ENCODE measurements at places on chromosomes 13 and 19.

GRCh38 chr19:15263361-15263985, 31.2 kb upstream of the EPHX3 start:
- DNase-seq: no peak
- peaks cover 37% of the 10 kb centered on the region for H3K4me1 ChIP-seq
- peaks cover 60% of the 10 kb centered on the region for H3K36me3 ChIP-seq
- no peaks in the 10 kb centered on the region for H3K27me3 ChIP-seq

GRCh38 chr13:113665597-113666328, 1.3 kb upstream of the GRK1 start:
- no peak overlapping the region for H3K27ac ChIP-seq
- H3K4me1 ChIP-seq: no peaks in the 10 kb centered on the region
- H3K36me3 ChIP-seq: no peaks in the 10 kb centered on the region
- DNase-seq: peak; percentile 52

DNA sequence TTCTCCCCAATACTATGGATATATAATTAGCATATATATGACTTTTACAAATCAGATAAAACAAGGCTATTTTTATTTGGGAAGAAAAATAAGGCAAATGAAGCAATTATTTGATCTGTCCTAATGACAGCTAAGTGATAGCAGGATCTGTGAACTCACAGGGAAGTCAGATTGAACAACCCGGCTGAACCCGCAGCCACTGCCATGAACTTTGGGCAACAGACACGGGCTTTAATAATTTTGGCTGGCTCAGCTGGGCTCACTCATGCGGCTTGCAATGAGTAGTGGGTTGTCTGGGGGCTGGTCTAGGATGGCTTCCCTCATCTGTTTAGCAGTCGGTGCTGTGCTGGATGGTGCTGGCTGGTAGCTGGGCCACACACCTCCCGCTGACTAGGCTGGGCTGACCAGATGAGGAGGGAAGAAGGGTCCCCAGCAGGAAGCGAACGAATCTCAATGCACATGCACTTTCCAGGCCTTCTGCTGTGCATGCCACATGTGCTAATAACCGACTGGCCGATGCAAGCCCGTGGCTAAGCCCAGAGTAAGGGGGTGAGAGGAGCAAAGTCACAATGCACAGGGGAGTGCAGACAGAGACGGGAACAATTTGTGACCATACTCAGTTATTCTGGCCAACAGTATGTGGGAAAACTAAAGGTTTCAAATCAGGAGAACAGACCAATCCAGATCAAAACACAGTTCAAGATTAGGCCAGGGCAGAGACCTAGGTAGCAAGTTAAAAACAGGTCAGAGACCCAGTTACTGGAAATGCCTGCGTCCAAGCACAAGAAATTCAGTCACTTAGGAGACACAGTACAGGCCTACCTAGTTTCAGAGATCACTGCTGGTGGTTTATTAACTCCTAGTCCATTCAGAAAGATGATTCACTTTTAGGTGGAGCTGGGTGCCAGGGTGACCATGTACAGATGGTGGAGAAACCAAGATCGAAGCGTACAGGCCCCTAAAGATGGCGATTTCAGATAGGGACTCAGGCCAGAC, 22.3 kb downstream of the CRYL1 start:
- no peak overlapping the region for H3K4me3 ChIP-seq
- peaks cover 6% of the 10 kb centered on the region for H3K36me3 ChIP-seq
- no peak for DNase-seq
- H3K27me3 ChIP-seq: no peaks in the 10 kb centered on the region
- no peaks in the 10 kb centered on the region for H3K4me1 ChIP-seq

- H3K27me3 ChIP-seq: no peaks in the 10 kb centered on the region
- no peak overlapping the region for H3K4me3 ChIP-seq
- no peak for DNase-seq
- peaks cover 5% of the 10 kb centered on the region for H3K4me1 ChIP-seq
- no peaks in the 10 kb centered on the region for H3K36me3 ChIP-seq
- no peak overlapping the region for H3K27ac ChIP-seq
Observed at GRCh38 chr19:13859361-13859880, 17.5 kb upstream of the NANOS3 start.

- no peaks in the 10 kb centered on the region for H3K4me1 ChIP-seq
- no peak overlapping the region for H3K27ac ChIP-seq
- H3K4me3 ChIP-seq: no peak overlapping the region
- no peaks in the 10 kb centered on the region for H3K36me3 ChIP-seq
- DNase-seq: no peak
- H3K27me3 ChIP-seq: no peaks in the 10 kb centered on the region
Observed at GRCh38 chr13:72399351-72399750, 328.1 kb downstream of the MZT1 start.

DNA sequence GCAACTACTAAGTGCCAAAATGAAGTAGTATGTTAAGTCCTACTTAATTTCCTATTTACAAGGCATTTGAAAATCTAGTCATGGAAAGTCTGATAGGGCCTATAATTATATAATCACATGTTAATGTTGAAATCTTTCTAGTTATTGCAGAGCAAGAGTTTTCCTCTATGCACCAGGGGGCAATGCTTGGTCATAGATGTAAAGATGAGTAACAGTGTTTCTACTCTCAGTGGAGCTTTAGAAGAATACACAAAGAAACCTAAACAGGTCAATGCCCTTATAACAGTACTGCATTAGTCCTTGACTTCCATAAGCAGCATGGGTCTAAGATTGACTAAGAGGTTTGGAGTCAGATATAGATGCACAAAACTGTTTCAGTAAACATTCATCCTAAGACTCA, 218.7 kb downstream of the KCTD12 start:
- H3K27ac ChIP-seq: no peak overlapping the region
- H3K4me3 ChIP-seq: no peak overlapping the region
- DNase-seq: no peak
- no peaks in the 10 kb centered on the region for H3K4me1 ChIP-seq

DNA sequence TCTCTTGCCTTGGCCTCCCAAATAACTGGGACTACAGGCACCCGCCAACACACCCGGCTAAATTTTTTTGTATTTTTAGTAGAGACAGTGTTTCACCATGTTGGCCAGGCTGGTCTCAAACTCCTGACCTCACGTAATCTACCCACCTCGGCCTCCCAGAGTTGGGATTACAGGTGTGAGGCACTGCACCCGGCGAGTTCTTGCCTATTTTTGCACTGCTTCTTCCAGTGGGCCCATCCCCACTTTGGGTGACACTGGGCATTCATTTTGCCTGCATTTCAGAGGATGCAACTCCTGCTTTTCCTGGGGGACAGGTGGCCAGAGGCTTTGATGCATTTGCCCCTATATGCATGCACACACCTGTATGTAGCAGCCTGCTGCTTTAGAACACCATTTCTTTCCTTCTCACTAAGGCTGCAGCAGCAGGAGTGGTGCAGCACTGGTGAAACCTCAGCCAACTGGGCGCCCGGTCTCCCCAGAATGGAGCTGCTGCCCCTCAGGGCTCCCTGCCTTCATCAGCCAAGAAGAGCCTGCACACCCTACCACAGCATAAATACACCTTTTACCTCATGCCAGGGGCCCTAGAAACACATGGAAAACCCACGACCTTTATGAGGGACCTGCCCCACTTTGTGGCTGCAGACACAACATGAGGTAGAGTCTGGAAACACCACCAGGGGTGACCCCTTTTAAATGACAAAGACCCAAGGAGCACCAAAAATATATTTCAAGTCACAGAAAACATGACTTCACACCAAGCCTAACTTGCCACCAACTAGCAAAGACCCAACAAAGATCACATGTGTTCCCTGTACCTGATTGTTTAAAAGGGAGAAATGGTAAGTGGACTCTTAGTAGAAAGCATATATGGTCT, 36.8 kb upstream of the POP4 start:
- H3K4me3 ChIP-seq: no peak overlapping the region
- no peaks in the 10 kb centered on the region for H3K27me3 ChIP-seq
- H3K4me1 ChIP-seq: no peaks in the 10 kb centered on the region
- H3K36me3 ChIP-seq: no peaks in the 10 kb centered on the region

DNA sequence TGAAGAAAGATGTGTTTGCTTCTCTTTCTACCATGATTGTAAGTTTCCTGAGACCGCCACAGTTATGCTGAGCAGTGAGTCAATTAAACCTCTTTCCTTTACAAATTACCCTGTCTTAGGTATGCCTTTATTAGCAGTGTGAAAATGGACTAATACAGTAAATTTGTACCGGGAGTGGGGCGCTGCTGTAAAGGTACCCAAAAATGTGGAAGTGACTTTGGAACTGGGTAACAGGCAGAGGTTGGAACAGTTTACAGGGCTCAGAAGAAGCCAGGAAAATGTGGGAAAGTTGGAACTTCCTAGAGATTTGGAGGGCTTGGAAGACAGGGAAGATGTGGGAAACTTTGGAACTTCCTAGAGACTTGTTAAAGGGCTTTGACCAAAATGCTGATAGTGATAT, 9.2 kb upstream of the PDS5B start:
- H3K27ac ChIP-seq: no peak overlapping the region
- DNase-seq: no peak
- no peaks in the 10 kb centered on the region for H3K36me3 ChIP-seq

DNA sequence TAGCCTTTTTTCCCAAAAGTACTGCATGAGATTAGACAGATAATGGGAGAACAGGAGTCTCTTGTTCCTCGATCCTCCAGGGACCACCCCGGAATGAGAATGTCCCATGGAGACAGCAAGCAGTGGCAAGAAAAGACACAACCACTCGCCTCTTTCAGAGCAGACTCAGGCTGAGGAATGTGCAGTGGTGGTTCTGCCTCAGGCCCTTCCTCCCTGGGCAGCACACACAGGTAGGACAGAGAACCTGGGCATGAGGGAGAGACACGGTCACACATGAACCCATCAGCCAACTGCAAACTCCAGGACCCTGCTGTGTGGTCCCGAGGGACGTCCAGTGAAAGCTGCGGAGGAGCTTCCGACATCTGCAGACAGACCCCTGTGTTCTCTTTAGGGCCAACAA, 31.0 kb downstream of the CRYL1 start:
- H3K4me1 ChIP-seq: peaks cover 4% of the 10 kb centered on the region
- no peaks in the 10 kb centered on the region for H3K36me3 ChIP-seq
- H3K27me3 ChIP-seq: no peaks in the 10 kb centered on the region
- H3K4me3 ChIP-seq: no peak overlapping the region

GRCh38 chr19:48852292-48852691, 16.0 kb upstream of the HSD17B14 start:
- no peaks in the 10 kb centered on the region for H3K27me3 ChIP-seq
- no peak for DNase-seq
- no peaks in the 10 kb centered on the region for H3K4me1 ChIP-seq
- H3K4me3 ChIP-seq: no peak overlapping the region
- H3K36me3 ChIP-seq: peaks cover 5% of the 10 kb centered on the region

DNA sequence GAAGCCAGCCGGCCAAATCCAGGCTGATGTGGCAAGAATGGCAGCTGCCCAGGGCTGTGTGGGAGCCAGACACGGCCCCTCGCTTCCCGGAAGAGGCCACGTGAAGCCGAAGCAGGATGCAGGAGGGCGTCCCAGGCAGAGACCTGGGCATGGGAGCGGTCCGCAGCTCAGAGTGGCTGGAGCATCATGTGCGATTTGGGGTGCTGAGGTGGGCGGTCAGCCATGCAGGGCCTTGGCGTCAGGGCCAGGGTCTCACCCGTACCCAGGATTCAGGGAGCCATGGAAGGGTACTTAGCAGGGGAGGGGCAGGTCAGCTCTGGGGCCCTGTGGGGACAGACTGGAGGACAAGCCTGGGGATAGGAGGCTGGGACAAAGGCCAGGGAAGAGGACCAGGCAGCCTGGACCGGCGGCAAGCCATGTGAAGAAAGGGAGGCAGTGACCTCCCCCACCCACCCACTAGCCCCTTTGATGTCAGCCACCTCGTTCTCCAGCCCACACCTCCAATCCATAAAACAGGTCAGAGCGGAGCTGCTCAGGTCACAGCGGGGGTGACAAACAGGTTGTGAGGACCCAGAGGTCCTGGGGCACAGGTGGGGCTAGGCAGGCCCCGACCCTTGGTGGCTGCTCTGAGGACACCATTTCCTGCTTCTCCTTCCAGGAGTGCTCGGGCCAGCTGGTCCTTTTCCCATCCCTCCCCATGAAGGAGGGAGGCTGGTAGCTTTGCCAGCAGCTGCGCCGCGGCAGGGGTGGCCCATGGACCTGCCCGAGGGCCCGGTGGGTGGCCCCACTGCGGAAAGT, 2.3 kb downstream of the KASH5 start:
- DNase-seq: no peak
- no peak overlapping the region for H3K27ac ChIP-seq
- no peaks in the 10 kb centered on the region for H3K27me3 ChIP-seq
- H3K4me1 ChIP-seq: no peaks in the 10 kb centered on the region
- H3K36me3 ChIP-seq: no peaks in the 10 kb centered on the region
- no peak overlapping the region for H3K4me3 ChIP-seq

DNA sequence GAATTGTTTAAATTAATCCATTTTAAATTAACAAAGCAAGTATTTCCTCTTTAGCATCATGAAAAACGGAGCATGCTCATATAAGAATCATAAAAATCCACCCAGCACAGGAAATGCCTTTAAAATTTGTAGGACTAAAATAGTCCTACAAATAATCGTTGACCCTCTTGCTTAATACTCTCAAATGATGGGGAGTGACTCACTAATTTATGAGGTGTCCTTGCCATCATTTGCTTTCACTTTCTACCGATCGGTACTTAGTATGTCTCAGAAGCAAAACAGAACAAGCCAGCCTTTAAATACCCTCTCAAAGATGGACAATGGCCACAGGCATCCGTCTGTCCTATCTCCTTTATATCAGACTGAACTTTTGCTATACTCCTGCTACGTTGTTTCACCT, 97.2 kb downstream of the SUCLA2 start:
- H3K36me3 ChIP-seq: no peaks in the 10 kb centered on the region
- no peaks in the 10 kb centered on the region for H3K27me3 ChIP-seq
- H3K4me3 ChIP-seq: peak overlapping the region; percentile 23
- H3K27ac ChIP-seq: no peak overlapping the region
- no peaks in the 10 kb centered on the region for H3K4me1 ChIP-seq
- DNase-seq: no peak

DNA sequence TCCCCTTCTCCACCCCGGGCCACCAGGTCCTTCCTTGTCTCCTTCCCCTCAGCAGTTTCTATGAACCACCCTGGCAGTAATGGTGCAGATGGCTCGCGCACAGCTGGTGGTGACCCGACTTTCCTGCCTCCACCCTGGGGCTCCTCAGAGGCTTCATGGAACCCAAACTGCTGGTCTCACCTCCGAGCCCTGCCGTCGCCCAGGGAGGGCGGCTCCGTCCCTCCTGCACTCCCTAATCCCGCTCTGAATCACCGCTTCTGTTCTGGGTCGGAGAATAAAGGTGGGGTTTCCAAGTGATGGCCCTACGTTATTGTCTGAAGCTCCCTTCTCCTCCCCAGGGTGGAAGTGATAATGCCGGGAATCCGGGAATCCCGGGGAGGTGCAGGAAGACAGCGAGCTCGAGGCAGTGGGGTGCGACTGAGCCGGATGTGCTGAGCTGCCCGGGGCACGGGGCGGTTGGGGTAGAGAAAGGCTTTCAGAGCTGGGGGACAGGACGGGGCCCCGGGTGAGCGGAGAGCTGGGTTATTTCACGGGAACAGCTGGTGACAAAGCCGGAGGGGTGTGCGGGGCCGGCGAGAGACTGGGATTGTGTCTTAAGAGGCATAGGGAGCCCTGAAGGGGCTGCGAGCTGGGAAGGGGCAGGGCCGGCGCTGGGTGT, 711 bp downstream of the FUT2 start:
- peaks cover 4% of the 10 kb centered on the region for H3K36me3 ChIP-seq
- H3K27me3 ChIP-seq: no peaks in the 10 kb centered on the region
- H3K4me3 ChIP-seq: peak overlapping the region; percentile 21
- no peak overlapping the region for H3K27ac ChIP-seq
- no peaks in the 10 kb centered on the region for H3K4me1 ChIP-seq
- no peak for DNase-seq
